ENCODE measurements at places on chromosomes 6 and 20. TPM values are rescaled to one million over a fixed set of nuclear protein-coding genes. Genes with fewer than 3 reads are reported as not detected.

GRCh38 chr6:128606611-128607010 lies 86.2 kb upstream of the PTPRK start:
- no peak for DNase-seq

DNA sequence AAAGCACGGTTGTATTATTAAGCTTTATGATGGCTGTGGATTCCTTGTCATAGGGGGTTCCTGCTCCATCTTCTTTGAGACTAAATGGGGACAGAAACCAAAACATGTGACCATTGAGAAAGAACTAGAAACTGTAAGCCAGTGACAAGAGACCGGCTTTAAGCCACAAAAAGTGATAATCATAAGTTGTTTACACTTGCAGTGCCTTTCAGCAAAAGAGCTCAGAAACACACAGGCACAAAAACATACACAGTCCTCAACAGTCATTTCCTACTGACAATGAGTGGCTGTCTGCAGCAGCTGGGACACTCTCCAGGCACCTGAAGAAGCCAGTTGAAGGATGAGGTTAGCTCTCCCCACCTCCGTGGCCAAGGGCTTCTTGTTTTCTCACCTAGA lies 20.0 kb upstream of the UBE2J1 start:
- no peak for DNase-seq

DNA sequence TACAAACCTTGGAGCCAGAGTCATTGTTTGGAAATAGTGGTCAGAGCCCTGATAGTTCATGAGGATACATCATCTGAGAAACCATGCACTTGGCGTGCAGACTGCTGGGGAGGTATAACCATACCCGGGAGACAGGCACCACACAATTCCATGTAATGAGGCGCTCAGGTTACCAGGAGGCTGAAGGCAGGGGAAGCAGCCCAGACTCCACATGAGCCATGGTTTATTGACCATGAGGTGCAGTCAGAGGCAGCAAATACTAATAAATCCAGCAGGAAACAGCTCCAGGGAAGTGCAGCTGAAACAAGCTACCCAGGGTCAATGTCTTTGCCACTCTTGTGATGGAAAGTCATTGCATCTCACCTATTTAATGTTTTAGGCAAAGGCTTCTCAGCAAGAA lies 156.0 kb downstream of the TBC1D7 start:
- no peak for DNase-seq

GRCh38 chr6:41940759-41941279 lies 789 bp downstream of the CCND3 start:
- DNase-seq: no peak

- DNase-seq: no peak
Observed at GRCh38 chr6:19988555-19988954, 151.4 kb downstream of the ID4 start.

DNA sequence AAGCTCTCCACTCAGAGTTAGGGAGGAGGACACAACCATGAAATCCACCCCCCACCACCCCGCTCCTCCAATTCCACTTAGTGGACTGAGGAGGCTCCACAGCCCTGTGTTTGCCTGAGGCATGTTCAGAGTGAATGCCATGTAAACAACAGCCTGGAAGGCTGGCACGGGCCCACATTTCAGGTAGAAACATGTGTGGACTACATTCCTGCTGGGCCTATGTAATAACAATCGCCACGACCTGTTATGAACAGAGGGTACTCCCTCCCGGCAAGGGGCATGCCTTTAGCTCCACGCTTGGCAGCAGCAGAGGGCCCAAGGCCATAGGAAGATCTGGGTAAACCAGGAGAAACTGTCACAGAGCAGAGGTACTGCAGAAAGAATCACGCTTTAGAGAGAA lies 65.5 kb downstream of the ISM1 start:
- DNase-seq: no peak

- peak; percentile 16 for DNase-seq
Observed at GRCh38 chr6:16712931-16713484, 48.3 kb downstream of the ATXN1 start.

The COX4I2 gene
- 1.2 TPM for total RNA-seq

DNA sequence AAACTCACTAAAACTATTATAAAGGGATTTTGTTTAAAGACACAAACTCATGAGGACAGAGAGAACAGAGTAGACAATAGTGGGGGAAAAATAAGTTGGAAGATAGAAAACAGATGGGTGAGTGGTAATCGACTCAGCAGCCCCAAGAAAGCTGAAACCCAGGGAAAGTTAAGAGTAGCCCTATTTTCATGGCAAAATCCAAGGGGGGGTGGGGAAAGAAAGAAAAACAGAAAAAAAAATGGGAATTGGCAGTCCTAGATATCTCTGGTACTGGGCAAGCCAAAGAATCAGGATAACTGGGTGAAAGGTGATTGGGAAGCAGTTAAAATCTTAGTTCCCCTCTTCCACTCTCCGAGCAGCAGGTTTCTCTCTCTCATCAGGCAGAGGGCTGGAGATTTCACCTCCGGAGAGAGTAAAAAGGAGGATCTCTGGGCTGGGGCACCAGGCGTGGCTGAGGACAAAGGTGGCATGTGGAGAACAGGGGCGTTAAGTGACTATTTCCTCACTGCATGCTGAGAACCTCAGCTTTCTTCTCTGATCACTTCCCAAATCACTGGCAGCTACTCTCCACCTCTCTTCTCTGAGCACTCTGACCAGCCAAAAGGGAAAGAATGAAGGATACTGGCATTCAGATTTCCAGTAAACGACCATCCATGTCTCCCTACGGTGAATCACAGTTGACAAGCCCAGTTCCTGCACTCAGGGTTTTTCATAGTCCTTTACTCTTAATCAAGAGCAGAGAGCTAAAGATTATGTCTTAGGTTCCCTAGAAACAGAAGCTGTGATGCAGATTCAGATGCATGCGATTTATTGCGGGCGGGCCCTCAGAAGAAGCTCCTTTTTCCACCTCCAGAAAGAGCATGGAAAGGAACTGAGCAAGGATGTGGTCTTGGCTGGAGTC lies 7.3 kb upstream of the RNF24 start:
- DNase-seq: no peak

GRCh38 chr6:2502096-2502997 lies 248.4 kb downstream of the MYLK4 start:
- DNase-seq: no peak

- no peak for DNase-seq
Observed at GRCh38 chr6:56724455-56724854, 81.8 kb upstream of the DST start.

The GRM4 gene
- total RNA-seq: 3.7 TPM

GRCh38 chr6:127290391-127291265 lies 24.0 kb downstream of the RNF146 start:
- DNase-seq: no peak

DNA sequence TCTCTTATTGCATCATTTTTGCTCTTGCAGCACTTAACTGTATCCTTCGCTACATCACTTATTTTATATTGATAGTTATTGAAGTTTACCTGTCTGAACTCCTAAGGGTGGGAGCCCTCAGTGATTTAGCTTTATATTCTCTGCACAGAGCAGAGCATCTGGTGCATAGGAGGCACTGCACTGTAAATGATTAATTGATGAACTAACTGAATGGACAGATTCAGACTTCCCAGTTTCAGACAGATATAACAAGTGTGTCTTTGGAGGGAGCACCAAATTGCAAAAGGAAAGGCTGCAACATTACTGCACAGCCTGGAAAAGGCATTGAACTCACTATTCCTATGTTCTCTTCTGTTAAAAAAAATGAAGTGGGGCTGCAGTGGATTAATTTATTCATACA lies 160.3 kb downstream of the EDN1 start:
- DNase-seq: no peak

The DLGAP4 gene
- total RNA-seq: 22.0 TPM

DNA sequence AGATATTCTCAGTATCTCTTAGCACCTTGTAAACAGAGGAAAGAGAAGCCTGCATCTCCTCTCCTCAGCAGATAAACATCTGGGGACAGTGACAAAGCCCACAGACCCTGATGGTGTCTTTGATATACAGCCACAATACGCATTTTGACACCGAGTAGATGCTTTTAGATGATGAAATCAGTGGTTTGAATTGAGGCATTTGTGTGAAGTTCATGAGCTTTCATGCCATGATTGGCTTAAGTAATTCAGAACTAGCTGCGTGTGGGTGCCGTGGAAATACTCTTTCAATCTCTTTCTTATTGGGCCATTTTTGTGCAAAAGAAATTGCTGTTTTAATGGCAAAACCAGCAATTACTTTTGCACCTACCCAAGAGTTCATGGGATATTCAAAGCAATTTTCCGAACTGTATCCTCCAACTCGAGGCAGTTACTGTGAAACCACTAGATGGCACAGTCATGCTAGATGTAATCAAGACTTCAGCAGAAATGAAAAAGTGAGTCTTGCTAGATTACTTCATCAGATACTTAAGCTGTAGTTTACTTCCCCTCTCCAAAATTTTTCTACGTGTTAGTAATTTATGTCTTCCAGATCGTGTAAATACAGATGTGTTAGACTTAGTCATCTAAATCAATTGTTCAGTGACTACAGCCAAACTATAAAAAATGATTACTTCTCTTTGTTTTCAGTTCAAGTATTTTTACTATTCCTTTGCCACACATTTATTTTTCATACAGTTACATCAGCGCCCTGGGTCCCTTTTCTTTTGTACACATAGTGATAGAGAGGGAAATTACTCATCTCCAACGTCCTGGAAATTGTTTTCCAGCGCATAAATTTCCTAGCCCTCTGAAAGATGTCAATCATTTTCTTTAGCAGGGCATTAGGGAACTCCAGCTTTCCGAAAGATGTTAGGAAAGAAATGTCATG lies 49.4 kb downstream of the IYD start:
- peak; percentile 59 for DNase-seq

GRCh38 chr20:48687117-48687800 lies 140.5 kb downstream of the PREX1 start:
- no peak for DNase-seq

DNA sequence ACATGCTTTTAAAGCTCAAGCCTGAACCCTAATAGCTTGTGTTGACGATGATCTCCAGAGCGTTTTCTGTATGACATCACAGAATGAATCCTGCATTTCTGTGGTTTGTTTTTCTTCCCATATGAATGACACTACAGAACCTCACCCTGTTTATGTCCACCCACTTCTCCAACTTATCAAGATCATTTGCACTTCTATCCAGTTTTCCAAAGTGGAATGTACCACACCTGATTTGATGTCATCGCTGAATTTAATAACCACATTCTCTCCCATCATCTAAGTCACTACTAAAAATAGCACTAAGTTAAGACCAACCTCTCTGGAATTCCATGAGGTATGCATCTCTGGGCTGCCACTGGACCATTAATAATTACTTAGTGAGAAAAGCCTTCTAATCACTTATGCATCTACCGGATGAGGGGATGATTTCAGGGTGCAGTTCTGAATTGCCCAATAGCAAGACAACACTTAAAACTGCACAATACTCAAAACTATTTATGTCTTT lies 33.3 kb upstream of the CITED2 start:
- DNase-seq: no peak

The OXT gene
- not detected for total RNA-seq

The IRF4 gene
- total RNA-seq: not detected

- no peak for DNase-seq
Observed at GRCh38 chr20:2300002-2300401, 4.2 kb downstream of the TGM3 start.

DNA sequence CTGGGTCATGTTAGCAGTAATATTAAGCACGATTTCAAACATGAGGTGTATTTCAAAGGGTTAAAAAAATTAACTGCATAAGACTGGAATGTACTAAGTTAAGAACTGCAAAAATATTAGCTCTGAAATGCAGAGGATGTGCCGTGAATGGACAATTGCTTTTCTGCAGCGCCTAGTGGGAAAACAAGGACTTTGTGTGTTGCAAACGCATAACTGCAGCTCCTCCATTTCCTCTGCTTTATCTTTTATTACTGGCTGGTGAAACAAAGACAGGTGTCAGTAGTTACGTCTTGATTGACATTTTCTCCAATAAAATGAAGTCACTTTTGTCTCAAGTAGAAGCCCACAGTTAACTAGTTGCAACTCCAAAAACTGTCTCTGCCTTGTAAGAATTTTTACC lies 1.7 kb downstream of the PDE7B start:
- DNase-seq: no peak

DNA sequence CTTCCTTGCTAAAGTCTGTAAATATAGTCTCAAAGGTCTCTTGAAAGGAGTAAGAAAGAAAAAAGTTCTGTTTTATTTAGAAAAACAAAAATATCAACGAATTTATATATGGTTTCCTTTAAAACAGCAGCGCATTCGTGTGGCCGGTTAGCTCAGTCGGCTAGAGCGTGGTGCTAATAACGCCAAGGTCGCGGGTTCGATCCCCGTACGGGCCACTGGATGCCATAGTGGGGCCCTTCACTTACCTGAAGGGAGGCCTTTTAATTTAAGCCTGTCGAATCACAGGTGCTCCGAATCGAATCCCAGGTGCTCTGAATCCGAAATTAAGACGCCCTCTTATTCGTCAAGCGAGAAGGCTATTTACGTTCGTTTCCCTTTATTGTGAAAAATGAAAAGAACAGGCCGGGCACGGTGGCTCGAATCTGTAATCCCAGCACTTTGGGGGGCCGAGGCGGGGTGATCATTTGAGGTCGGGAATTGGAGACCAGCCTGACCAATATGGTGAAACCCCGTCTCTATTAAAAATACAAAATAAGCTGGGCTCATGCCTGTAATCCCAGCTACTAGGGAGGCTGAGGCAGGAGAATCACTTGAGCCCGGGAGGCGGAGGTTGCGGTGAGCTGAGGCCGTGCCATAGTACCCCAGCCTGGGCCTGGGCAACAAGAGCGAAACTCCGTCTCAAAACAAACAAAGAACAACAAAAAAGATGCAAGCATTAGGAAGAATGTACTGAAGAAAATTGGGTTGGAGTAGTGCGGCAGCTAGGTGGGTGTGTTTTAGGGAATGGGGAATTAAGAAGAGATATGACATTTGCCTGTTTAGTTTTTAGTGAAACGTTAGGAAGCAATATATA lies 195.8 kb upstream of the ZNF184 start:
- DNase-seq: no peak

DNA sequence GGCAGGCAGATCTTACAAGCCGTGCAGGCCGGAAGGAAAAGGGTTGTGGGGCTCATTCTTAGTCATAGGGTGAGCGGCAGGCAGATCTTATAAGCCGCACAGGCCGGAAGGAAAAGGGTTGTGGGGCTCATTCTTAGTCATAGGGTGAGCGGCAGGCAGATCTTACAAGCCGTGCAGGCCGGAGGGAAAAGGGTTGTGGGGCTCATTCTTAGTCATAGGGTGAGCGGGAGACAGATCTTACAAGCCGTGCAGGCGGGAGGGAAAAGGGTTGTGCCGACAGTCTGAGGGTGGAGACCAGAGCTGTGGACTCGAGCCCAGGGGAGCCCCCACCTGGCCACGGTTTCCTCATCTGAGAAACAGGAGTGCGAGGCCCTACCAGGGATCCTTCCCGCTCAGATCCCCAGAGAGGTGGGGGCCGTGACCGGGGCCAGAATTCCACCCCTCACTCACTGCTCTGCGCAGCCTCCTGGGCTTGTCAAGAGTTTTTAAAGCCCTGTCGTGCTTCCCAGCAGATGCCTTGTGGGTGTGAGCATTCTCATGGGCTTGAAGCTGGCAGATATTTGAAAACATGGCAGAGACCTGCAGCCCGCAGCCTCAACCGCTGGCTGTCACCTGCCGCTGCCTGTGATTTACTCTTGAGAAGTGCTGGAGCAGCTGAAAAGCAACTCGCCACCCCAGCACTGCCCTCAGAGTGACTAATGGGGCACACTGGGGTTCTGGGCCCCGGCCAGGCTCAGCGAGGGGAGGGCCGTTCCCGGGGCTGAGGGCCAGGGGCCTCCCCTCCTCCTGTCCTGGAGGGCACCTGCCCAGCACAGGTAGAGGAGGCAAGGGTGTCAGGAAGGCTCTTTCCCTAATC lies 31.9 kb downstream of the NTSR1 start:
- DNase-seq: no peak

The FAM209B gene
- total RNA-seq: not detected

Measured in frontal cortex (tissue), 4 donors.